MG63 (cell line): ENCODE measurements at places on chromosomes 6 and 20.
A peak's percentile ranks its signal among the peaks of the same experiment; 100 is the strongest.

DNA sequence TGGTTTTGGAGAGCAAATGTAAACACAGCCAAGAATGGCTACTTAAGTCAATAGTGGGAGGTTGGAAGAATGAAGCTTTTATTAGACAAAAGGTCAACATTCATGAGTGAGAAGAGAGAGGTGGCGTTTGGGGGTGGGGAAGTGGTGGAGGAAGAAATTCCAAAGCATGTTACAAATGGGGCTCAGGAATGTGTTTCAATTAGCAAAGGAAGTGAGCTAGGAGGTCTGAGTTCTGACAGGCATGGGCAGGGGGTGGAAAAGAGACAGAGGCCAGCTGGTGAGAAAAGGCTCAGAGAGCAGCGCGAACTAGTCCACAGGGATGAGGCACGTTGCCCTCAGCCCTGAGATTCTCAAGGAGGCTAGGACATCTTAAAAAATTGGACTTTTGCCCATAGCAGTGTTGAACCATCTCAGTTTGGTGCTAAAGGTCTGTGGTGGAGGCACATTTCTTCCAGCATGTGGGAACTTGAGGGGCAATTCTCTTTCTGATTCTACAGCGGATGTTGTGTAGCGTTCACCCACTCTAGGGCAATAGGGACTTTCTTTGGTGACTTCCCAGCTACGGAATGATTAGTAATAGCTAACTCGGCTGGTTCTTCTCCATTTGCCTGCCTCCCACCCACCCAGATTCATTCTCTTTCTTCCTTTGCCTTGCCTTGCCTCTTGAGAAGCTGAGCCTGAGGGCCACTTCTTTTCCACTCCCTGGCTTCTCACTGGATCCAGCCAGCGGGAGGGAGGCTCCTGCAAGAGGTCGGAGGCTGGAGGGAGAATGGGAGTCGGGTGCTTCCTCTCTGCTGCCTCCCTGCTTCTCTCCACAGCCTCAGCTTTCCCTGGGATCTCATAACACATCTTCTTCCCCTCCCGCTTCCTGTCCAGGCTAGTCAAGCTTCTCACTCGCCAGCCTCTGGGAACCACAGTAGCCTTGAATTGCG is 45.1 kb upstream of the NEDD9 start:
- peak; percentile 68 for DNase-seq

DNA sequence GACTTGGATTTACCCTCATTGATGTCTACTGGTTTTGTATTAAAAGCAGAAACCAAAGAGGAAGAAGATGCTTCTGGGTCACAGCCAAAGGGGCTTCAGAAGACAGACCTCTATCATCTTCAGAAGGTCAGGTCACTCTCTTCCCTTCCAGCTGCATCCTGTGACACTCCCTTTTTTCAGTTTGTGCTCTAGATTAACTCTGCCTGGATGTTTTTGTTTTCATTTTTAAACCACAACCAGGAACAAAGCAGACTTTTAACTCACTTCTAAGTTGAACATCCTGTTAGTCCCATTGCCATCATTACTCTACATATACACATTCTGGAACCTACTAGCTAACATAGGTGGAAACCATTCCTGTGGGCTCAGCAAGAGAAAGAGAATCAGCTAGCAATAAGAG is 45.2 kb downstream of the AKIRIN2 start:
- DNase-seq, result no peak

DNA sequence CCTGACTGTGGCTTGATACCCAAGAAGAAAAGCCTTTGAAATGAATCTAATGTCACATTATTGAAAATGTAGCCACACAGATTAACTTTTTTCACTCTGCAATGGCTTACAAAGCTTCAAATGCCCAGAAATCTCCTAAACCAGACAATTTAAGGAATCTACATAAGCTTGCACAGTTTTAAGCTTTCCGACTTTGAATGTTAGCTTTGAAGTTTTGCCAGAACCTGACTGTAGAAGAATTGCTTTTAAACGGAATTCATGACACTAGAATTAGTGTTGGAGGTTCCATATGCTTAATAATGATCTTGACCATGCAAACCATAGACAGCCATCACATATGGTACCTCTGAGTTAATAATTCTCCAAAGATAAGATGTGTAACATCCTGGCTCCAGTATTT is 798.5 kb upstream of the EPHA7 start:
- DNase-seq, result no peak

DNA sequence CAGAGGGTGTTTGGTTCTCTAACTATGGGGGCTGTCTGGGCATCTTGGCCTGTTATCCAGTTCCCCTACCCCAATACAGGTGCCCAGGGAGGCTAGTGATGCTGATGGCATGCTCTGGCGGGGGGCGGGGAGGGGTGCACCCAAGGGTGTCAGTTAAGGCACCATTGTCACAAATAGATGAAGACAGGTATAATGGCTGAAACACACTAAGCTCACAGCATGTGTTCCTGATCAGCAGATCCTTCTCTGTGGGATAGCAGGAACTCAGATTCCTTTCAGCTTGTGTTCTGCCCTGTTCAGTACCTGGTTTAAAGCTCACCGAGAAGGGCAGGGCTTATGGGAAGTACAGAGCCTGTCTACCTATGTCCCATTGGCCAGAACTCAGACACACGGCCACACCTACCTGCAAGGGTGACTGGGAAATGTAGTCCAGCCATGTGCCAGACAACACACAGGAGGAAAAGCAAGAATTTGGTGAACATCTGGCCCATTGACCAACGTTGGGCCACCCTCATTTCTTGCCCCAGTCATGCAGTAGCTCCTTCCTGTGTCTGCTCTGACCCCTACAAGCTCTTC is 3.4 kb upstream of the RSPO4 start:
- peak; percentile 34 for DNase-seq

DNA sequence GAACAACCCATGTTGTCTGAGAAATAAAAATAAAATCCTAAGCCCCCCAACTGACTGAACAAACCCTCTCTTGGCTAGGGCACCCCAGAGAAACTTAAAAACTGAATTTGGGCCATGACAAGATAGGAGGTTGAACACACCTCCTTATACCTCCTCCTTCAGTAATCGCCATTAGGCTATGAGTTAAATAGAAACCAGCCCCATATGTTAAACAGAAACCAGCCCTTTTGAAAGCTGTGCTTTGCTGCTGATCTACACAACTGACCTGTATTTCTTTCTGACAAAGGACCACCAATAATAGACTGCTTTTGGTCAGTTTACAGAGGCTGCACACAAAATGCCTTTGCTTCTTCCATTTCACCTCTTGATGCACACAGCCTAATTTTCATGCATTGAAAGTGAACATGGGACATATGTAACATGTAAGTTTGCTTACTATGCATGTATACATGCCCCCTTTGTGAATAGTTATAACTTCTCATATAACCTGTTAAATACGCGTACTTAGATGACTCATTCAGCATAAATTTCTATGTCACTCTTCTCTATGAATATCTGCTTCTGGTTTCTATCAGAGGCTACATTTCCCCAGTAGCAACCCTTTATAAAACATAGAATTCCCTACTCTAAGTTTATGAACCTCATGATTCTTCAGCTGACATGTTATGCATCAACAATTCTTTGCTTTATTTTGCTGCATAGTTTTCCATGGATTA is 462.9 kb downstream of the COL12A1 start:
- DNase-seq, result no peak
